ENCODE measurements at places on chromosomes 12 and 14.

- no peak for DNase-seq
- H3K4me1 ChIP-seq: peaks cover 34% of the 10 kb centered on the region
- H3K36me3 ChIP-seq: no peaks in the 10 kb centered on the region
- H3K27ac ChIP-seq: no peak overlapping the region
These were observed 7.5 kb upstream of the CDCA4 start for GRCh38 chr14:105028251-105028927.

DNA sequence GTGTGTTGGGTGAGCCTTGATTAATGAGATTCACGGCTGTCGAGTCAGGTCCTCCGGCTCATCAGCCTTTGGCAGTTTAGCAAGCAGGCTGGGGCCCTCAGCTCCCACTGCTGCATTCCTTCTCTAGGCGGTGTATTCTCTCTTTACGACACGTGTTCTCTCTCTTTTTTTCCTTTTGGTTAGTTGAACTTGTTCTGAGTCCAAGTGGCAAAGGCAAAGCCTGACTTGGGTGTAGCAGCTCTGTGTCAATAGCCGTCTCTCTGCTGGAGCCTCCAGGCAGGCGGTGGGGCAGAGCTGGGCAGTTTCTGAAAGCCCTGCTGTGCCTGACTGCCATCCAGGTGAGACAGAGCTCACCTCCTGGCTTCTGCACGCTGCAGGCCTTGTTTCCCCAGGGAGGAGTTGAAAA lies 46.6 kb downstream of the SUSD6 start:
- no peak overlapping the region for H3K4me3 ChIP-seq
- no peaks in the 10 kb centered on the region for H3K27me3 ChIP-seq
- DNase-seq: no peak
- no peak overlapping the region for H3K27ac ChIP-seq
- H3K4me1 ChIP-seq: peaks cover 11% of the 10 kb centered on the region
- H3K36me3 ChIP-seq: no peaks in the 10 kb centered on the region

DNA sequence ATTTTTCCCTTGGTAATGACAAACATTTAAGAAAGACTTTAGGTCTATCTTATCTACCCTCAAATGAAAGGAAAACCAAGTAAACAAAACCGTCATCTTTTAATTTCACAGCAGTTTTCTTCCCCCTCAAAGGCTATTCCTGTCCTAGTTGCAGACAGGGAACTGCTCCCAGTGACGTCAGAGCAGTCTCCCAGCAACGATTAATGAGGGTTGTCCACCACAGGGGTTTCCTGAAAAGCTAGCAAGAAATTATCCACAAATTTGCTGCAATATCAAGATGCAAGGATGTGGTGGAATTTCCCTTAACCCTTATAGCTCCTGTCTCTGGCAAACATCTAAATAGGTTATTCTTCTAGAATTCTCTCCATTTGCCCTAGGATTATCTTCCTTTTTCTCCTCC lies 89.1 kb upstream of the STAC3 start:
- H3K4me1 ChIP-seq: no peaks in the 10 kb centered on the region
- H3K27me3 ChIP-seq: no peaks in the 10 kb centered on the region
- no peak overlapping the region for H3K4me3 ChIP-seq
- no peak overlapping the region for H3K27ac ChIP-seq
- peak; percentile 60 for DNase-seq
- no peaks in the 10 kb centered on the region for H3K36me3 ChIP-seq

DNA sequence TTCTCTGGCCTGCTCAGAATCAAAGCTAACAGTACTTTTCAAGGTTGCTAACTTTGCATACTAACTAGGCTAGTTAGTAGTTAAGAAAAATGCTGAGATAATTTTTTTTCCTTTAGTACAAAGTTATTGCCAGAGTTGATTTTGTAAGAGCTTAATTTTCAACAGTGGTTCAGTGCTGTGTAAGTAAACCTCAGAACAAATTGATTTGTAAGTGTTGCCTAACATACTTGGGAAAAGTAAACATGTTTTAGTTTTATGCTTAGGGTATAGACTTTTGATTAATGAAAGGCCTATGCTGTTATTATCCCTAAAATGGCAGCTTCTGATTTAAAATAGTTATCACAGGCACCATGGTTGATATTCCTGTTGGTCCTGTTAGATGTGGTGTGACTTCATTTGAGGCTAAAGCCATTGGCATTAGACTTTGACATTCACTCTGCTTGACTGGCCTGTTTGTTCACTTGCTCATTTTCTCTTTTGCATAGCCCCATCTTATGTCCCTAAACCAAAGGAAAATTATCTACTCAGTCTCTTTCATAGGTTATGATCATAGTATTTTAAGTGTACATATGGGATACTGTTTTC lies 5.2 kb downstream of the CMAS start:
- H3K4me3 ChIP-seq: no peak overlapping the region
- no peak overlapping the region for H3K27ac ChIP-seq
- H3K36me3 ChIP-seq: no peaks in the 10 kb centered on the region
- DNase-seq: no peak
- H3K4me1 ChIP-seq: peaks cover 12% of the 10 kb centered on the region

GRCh38 chr14:23942587-23942986 lies 11.0 kb upstream of the DHRS4 start:
- no peaks in the 10 kb centered on the region for H3K36me3 ChIP-seq
- H3K27me3 ChIP-seq: no peaks in the 10 kb centered on the region
- no peaks in the 10 kb centered on the region for H3K4me1 ChIP-seq

DNA sequence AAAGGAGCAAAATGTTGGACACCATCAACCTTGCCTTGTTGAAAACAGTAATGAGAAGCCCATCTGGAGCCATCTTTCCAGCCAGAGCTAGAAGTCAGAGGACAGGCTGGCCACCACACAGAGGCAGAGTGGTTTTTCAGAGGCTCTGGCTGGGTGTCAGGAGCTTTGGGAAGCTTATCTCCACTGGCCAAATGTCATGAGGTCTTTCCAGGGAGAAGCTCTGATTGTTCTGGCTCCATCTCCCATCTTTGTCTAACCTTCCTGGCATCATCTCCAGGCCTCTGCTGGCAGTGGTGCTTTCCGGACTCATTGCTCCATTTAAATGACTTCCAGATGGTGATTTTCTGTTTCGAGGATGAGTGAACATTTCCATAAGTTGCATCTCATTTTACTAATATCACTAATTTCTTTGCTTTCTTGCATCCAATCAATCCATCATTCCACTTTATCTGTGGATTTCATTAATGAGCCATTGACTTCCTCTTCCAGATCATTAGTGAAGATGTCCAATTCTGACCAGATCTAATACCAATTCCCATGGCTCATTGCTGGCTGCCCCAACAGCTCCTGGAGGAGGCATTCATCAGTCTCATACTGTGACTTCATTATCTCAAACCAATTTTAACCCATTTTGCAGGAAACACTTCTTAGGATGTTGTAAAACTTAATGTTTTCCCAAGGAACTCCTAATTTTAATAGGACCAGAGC lies 35.3 kb upstream of the TMTC1 start:
- no peak overlapping the region for H3K4me3 ChIP-seq
- H3K4me1 ChIP-seq: no peaks in the 10 kb centered on the region
- no peak for DNase-seq

DNA sequence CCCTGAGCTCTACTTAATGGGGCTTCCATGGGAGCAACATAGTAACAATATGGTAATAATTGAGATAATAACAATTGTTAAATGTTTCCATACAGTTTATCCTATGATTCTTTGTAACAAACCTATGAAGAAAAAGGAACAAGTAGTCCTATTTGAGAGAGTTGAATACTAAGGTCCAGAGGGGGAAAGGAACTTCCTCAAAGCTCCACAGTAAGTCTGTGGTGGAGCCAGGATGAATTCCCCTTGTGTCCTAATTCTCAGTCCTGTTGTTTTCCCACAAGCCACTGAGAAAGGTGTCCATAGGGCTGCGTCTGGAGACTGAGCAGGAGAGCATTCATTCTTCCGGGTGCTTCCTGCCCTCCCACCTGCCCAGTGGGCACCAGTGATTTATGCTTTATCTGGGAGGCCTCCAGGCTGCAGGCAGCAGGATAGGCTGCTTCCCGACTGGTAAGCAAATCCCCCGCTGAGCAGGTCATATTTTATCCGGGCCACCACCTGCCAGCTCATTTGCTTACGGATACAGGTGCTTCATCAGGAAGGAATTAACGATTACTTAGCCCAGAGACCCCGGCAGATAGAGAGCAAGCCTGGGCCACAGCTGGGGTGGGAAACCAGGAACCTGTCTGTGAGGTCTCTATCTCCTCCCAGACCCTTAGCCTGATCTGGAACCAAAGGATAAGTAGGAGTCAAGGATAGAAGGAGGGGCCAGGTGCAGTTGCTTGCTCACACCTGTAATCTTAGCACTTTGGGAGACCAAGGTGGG lies 33.9 kb upstream of the FAM222A start:
- no peaks in the 10 kb centered on the region for H3K36me3 ChIP-seq
- H3K4me3 ChIP-seq: no peak overlapping the region
- no peaks in the 10 kb centered on the region for H3K4me1 ChIP-seq
- DNase-seq: no peak
- peaks cover 24% of the 10 kb centered on the region for H3K27me3 ChIP-seq

DNA sequence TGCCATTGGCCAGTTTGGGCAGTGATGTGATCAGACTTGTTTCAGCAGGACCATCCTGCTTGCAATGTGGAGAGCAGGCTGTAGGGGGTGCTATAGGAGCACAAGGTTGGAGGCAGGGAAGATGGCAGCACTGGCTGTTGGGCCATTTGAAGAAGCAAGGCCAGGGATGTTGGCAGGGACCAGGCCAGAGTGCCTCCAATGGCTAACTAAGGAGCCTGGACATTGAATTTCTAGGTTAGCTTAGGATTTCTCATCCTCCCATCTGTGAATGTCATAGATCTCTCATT lies 23.5 kb downstream of the FGF23 start:
- no peak overlapping the region for H3K27ac ChIP-seq
- peak; percentile 19 for DNase-seq
- peaks cover 9% of the 10 kb centered on the region for H3K36me3 ChIP-seq
- H3K27me3 ChIP-seq: no peaks in the 10 kb centered on the region
- H3K4me1 ChIP-seq: no peaks in the 10 kb centered on the region

DNA sequence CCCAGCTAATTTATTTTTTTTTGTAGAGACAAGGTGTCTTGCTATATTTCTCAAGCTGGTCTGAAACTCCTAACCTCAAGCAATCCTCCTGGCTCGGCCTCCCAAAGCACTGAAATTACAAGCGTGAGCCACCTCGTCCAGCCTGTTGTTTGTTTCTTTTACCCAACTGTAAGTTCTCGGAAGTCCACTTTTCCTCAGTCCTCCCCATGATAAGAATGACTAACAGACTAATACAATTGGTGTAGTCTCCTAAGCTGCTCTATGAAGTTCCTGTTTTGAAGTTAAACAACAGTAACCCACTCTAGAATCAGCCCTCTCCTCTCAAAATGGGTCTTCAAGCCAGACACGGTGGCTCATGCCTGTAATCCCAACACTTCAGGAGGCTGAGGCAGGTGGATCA lies 36.5 kb downstream of the HIGD1C start:
- peak overlapping the region; percentile 36 for H3K27ac ChIP-seq
- peaks cover 20% of the 10 kb centered on the region for H3K36me3 ChIP-seq
- DNase-seq: peak; percentile 60
- peaks cover 41% of the 10 kb centered on the region for H3K4me1 ChIP-seq
- no peaks in the 10 kb centered on the region for H3K27me3 ChIP-seq
